Chondrocyte (in vitro differentiated cells): ENCODE measurements at places on chromosomes 16 and 17.
A peak's percentile ranks its signal among the peaks of the same experiment; 100 is the strongest.

DNA sequence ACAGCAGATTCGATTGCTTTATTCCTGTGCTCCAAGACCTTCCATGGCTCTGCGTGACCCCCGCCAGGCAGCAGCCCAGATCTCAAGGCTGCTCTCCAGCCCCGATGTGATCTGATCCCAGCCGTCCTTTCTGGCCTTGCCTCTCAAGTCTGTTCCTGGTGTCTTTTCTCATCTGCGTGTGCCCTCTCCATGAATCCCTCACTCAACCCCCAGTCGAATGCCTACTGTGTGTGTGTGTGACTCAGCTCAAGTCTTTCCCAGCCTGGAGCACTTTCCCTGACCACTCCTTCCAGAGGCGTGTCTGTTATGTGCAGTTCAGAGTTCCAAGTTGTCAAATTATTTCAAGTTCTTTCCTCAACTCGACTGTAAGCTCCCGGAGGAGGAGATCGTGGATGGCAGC is 64.0 kb downstream of the MRM1 start:
- DNase-seq, result no peak

- DNase-seq, result no peak
These were observed 19.8 kb upstream of the CMIP start for GRCh38 chr16:81424771-81425170.

DNA sequence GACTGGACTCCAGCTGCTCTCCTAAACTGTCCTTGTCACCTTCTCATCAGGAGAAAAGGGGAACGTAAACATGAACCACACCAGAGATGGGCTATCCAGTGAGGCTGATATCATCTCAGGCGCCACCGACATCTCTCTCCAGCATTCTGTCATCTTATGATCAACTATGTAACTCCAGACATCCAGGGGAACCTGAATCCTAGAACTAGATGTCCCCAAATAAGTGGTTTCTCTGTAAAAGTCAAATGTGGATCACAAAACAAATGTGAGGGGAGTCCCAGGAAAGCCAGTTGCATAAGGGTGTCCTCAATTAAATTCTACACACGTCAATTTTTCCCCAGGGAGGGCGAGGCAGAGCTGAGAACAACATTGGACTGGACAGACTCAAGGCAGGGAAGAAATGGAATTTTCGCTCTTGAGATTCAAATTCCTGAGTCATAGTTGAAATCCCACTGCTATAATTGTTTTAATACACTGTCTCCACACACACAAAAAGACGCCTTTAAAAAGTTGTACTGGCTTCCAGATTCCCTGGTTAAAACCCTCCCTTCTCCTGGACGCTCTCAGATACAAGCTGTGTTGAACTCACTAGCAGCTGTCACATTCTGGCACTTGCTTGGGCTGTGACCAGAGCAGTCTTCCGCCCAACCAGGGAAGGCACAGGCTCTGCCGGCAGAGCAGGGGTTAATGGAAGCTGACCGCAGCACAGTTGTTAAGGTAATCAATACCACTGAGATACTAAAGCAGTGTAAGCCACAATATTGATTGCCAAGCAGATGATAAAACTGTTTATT is 62.6 kb downstream of the ZFHX3 start:
- DNase-seq, result no peak

DNA sequence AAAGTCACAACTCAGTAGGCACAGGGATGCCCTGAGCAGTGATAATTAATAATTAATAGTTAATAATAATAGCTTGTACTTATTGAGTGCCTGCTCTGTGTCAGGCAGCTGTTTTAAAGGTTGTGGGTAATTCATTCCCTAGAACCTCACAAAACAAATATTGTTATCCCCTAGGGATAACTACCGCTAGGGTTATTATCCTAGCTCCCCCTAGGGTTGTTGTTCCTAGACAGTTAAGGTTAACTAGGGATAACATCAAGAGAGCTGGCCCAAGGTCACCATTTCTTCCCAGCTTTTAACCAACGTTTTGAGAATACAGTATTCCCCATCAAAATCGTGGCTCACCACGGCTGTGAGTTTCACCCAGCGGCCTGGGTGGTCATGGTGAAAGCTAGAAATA is 180.1 kb downstream of the PRKCB start:
- DNase-seq, result no peak

DNA sequence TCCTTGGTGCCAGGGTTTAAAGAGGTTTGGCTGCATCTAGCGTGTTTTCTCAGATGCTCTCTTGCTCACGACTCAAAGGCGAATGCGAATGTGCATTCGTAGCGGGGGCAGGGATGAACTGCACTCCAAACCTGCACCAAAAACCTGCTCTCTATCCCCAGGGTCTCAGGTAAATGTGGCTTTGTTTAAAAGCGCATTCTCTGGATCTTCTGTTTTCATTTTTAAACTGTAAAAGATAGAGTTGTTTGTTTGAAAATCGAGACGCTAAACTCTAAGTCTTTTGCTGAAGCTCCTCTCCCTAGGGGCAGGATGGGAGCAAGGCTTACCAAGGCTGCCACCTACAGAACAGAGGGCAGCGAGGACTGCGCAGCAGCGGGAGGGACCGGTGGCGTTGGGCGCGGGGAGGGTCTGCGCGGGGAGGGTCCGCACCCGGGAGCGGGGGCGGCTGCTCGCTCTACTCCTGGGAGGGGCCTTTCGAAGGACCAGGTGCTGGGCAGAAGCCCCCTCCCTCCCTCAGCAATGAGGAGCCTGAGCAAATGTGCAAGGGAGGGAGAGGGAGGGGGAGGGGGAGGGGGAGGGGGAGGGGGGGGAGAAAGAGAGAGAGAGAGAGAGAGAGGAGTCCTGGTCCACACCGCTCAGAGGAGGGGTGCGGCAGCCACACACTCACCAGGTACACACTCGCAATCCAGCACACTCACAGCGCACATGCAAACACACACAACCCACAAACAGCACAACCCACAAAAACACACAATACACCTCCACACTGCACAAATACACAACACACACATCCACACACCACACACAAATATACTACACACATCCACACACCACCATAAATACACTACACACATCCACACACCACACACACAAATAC is 142.8 kb downstream of the GRIN2A start:
- DNase-seq, result no peak

DNA sequence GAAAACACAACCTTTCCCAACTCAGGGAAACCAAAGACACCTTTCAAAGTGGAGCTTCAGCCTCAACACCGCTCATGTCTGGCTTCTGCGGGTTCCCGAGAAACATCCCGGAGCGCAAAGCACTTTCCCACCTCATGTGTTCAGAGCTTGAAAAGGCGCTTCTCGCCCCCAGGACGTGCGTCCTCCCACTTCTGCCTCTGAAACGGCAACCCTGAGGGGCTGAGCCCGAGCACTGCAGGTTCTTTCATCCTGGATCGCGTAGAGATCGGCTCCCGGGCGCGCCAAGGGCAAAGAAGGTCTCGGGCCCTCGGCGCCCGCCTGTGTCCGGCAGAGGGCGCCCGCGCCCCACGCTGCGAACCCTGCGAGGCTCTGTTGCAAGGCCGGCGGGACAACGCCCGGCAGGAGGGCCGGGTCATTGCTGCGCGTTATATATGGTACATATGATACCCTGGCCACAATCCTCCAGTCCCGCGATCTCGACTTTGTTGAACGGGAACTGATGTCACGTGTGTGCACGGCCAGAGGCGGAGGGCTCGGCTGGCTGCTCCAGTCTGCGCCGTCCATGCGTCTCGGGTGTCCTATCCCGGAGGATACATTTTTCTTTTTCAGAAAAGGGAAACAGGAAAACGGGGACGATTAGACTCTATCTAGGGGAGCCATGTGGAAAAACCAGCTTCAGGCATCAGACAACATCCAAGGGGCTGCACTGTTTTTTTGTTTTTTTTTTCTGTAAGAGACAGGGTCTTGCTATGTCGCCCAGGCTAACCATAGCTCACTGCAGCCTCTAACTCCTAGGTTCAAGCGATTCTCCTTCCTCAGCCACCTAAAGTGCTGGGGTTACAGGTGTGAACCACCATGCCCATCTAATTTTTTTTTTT is 19.1 kb downstream of the COQ7 start:
- DNase-seq, result peak; percentile 92

DNA sequence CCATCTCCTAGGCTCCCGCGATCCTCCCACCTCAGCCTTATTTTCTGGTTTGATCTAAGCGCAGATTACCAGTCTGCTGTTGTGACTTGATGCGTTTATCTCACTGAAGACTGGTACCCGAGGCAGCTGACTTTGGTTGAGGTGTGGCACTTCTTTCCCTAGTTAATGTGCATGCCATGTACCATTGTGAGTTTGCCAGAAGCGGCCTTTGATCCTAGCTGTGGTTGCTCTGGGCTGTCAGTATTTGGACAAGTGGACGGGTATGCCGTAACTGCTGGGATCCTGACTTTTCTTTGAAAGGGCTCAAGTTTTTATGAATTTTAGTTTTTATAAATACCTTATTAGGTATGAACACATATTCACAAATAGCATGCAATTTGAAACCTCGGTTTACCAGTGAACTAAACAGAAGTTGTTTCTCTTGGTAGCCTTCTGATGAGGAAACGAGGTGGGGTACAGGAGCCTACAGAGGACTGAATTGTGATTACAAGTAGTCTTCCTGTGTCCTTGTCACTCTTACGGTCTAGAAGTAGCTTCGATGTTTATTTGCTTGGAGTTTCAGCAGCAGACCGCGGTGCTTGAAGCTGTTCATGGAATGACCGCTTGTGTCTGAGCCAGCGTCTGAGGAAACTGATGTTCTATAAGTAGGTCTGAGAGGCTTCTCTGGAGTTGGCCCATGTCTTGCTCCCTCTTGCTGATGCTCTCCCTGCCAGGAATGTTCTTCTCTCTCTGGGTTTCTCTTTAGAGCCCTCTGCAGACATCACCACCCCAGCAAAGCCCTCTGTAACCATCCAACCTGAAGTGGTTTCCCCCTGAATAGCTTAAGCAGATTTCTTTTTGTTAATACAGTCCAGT is 40.0 kb downstream of the SEC14L1 start:
- DNase-seq, result no peak

- no peak for DNase-seq
These were observed 903.8 kb upstream of the RBFOX1 start for GRCh38 chr16:6428861-6429260.

DNA sequence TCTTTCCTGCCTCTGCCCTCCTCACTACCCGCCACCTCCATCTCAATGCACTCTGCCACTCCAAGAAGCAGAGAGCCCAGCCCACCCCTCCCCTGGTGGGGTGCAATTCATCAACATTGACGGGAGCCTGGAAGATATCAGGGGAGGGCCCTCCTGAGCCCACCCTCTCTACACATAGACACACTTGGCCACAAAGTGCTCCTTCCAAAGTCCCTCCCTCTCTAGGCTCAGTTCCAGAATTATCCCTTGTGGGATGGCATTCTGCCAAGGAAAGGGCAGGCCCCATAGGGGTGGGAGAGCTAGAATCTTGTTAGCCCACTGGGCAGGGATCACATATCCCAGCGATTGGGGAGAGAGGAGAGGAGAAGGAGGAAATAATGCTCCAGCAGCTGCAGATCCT is 66.2 kb downstream of the TMEM132E start:
- DNase-seq, result no peak

DNA sequence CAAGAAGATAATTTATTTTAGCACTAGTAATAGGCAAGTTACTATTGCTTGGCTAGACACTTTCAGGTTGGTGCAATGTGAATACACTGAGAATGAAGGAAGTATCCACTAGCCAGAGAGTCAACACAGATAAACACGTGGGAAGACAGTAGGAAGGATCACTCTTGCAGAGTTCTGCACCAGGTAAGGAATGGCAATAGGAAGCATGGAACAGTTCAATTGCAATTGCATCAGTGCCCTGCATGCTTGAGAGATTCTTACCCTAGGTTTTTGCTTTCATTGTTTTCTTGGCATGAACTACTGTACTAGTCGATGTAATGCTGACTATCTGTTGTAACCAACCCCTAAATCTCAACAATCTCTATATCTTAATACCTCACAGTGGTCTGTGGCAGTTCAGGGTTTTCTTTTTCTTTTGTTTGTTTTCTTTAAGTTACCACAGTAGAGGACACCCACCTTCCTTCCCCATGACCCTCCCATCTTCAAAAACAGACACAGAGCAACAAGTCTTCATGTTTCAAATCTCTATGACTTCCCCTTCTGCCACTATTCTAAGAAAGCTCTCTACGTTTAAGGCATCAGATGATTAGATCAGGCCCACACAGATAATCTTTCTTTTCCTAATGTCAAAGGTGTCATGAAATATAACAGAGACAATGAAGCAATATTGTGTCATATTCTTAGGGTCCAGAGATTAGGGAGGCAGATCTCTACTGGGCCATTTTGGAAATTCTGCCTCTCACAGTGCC is 18.1 kb upstream of the ABCA8 start:
- no peak for DNase-seq

DNA sequence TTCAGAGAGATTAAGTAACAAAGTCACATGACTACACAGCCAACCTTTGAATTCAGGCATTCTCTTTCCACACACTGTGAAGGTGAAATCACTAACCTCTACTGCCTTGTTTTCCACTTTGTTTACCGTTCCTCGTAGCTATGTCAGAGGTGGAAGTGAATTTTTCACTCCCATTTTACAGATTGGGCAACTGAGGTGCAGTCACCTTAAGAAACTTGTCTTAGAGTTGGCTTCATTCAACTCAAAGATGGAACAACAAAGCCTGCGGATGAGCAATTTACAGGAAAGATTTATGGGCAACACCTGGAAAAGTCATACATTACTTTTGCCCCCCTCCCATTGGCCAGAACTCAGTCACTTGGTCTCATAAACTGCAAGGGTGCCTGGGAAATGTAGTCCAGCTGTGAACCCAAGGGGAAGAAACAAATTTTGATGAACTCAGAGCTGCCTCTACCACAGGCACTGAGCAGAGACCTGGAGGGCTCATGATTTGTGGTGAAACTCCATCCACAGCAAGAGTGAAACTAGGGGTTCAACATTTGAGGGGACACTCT is 784.6 kb upstream of the EEF2KMT start:
- no peak for DNase-seq

GRCh38 chr17:66548659-66549310 is 246.4 kb downstream of the PRKCA start:
- DNase-seq, result no peak

DNA sequence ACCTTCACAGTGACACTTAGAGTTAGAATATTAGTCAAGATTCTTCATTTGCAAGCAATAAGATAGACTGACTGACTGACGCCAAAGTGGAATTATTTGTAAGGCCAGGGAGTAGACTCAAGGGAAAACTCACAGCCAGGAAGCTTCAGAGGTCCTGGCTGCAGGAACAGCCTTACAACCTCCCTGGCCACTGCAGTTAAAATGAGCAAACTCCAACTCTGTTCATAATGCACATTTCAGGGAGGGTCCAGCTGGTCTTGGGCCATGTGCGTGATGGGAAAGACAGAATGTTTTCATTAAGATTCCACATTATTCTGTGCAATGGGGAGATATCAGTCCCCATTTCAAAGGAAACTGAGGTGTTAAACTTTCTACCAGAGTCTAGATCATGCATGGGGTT is 9.9 kb downstream of the CAPNS2 start:
- no peak for DNase-seq

- DNase-seq, result no peak
These were observed 46.4 kb downstream of the SLFN5 start for GRCh38 chr17:35289222-35289621.
